Umbilical cord (tissue), 2 donors: ENCODE measurements at places on chromosomes 5 and 9.
A peak's percentile ranks its signal among the peaks of the same experiment; 100 is the strongest.

DNA sequence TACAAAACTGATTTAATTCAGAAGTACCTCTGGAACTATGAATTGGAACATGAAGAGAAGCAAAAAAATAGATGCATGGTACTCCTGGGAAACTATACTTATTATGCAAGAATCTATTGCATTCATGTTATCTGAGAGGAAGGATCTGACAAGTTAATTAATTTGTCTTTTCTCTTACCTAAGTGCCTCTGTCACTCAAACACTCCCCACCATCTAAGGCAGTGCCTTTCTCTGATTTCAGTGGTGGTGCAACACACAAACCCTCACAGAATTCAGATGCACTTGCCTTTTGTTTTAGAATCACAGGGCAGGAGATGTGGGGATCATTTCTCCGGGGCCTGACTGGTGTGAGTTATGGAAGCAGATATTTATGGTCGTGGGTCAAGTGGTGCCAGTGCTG lies 52.5 kb upstream of the C9orf72 start:
- DNase-seq, result no peak

DNA sequence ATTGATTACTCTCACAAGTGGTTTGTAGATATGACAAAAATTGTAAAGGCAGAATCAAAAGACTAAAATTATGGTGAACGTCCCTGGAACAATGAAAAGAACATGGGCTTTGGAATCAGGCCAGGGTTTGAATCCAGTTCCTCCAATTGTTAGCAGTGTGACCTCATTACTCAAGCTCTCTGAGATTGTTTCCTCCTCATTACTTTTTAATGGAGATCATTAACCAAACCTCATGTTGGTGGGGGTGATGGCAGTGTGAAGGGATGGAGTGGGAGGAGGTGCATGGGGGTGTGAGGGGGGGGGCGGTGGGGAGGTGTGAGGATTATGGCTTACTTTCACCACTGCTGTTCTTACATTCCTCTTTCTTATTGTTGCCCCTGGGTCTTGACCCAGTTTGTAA lies 44.1 kb upstream of the FOXE1 start:
- no peak for DNase-seq

- DNase-seq, result peak; percentile 25
Measured at GRCh38 chr5:145237843-145238242, 597.3 kb downstream of the PRELID2 start.

DNA sequence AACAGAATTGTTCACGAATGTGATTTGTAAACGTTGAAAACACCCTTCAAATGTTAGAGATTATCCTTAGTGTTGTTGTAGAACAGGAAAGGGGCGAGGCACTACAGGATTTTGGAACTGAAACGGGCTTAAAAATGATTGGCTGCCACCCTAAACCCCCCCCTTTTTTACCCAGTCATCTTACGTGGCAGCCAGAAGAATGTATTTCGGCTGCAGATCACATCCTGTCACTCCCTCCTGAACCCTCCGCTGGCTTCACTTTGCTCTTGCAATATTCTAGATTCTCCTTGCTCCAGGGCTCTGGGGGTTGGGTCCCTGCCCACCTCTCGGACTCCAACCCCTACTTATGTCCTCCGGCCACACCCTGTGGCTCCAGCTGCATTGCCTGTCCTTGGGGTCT lies 13.9 kb upstream of the UNC5A start:
- no peak for DNase-seq

- no peak for DNase-seq
Measured at GRCh38 chr5:137753691-137754187, 424 bp downstream of the HNRNPA0 start.

DNA sequence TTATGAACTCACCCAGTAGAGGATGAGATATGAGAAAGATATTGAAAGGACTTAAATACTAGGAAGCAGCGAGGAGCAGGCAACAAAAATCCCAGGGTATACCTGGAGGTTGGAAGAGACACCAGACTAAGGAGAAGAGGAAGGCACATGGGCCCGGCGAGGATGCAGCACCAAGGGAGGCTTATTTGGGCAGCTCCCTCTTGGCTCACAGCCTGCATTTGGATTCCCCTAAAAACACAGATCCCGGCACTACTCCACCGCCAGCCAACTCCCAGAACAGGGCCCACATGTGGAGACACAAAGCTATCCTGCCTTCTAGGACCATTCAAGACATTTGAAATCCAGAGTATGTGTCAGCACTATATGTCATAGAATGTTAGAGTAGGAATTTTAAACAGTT lies 199.8 kb upstream of the FBXL7 start:
- no peak for DNase-seq

GRCh38 chr5:75513841-75514240 lies 2.1 kb downstream of the POLK start:
- DNase-seq, result no peak

- peak; percentile 10 for DNase-seq
Measured at GRCh38 chr9:118829334-118829733, 539.9 kb downstream of the BRINP1 start.

GRCh38 chr5:78813906-78814530 lies 165.4 kb upstream of the LHFPL2 start:
- DNase-seq, result no peak

DNA sequence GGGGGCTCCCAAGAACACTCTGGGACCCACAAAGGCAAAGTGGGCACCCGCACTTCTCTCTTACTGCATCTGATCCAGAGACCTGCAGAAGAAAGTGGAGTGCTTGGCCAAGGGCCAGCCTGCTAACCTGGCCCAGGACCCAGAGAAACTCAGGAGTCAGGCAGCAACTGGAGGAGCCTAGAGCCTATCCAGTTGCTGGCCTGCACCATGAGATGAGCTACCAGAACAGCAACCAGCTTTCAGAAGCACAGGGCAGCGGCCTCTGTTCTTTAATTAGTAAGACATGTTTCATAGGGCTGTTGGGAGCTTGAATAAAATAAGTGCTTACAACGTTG lies 298.3 kb downstream of the GADD45G start:
- DNase-seq, result no peak

GRCh38 chr5:132823481-132824050 lies 6.9 kb downstream of the SHROOM1 start:
- no peak for DNase-seq

DNA sequence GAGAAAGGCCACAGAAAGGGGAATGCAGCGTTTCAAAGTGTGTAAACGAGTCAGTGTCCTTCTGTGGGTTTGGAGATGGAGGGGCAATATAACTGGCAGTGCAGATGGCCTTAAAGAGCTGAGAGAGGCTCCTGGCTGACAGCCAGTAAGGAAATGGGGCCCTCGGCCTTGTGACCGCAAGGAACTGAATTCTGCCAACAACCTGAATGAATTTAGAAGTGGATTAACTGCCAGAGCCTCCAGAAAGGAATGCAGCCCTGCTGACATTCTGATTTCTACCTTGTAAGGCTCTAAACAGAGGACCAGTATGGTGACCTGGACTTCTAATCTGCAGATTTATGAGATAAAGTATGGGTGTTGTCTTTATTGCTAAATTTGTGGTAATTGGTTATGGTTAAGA lies 17.5 kb upstream of the NREP start:
- peak; percentile 74 for DNase-seq

DNA sequence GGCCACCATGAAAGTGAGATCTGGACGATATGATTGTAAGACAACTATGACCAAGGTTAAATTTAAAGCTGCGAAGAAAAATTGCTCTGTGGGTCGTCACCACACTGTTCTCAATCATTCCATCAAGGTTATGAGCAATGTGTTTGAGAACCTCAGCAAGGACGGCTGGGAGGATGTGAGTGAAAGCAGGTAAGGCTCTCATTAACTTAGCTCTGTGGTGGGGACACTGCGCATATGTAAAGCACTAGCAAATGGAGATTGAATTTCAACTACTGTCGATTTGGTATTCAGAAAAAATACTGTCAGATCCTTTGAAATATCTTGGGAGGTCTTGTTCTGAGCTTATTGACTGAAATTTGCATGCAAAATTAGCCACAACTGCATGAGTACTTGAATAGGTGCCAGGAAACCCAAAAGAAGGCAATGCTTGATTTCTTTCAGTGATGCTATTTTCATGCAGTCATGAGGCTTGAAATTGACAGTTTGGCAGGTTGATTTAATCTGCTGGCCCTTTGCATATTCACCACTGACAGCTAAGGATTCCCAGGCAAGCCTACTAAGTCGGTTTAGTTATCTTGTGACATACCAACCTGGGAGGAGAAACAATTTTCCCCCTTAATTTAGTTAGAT lies 183.9 kb upstream of the SH3GL2 start:
- DNase-seq, result no peak

- peak; percentile 53 for DNase-seq
Measured at GRCh38 chr5:137453483-137454080, 45.5 kb downstream of the SPOCK1 start.
